Heart left ventricle (tissue), 16 donors: ENCODE measurements at places on chromosomes 1 and 21. TPM values are rescaled to one million over a fixed set of nuclear protein-coding genes. Genes with fewer than 3 reads are reported as not detected.
A peak's percentile ranks its signal among the peaks of the same experiment; 100 is the strongest.

DNA sequence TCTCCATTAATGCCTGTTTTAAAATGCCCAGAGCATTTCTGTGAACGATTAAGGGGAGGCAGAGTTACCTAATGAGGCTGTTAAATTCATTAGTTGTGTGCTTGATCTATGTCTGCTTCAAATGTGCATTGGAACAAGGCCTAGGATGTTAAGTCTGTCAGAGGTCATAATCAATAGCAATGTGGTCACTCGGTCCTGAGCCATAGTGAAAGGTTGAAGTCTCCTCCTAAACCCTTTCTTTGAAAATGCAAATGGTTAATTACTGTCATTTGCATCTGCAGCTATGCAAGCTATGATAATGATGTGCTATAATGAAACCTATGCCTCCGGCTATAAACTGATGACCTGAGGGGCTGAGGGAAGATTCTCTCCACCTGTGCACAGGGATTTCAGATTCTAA, 114.2 kb upstream of the NR5A2 start:
- H3K4me1 ChIP-seq, result no peaks in the 10 kb centered on the region
- H3K27me3 ChIP-seq, result no peaks in the 10 kb centered on the region
- H3K36me3 ChIP-seq, result no peaks in the 10 kb centered on the region
- H3K4me3 ChIP-seq, result no peak overlapping the region

GRCh38 chr1:54798769-54799641, 2.1 kb downstream of the TTC22 start:
- H3K4me1 ChIP-seq, result peaks cover 5% of the 10 kb centered on the region
- no peaks in the 10 kb centered on the region for H3K36me3 ChIP-seq
- no peaks in the 10 kb centered on the region for H3K27me3 ChIP-seq

GRCh38 chr1:110438893-110439292, 12.1 kb upstream of the PROK1 start:
- no peak overlapping the region for H3K27ac ChIP-seq
- H3K4me1 ChIP-seq, result no peaks in the 10 kb centered on the region
- DNase-seq, result no peak
- no peak overlapping the region for H3K4me3 ChIP-seq
- H3K36me3 ChIP-seq, result no peaks in the 10 kb centered on the region

DNA sequence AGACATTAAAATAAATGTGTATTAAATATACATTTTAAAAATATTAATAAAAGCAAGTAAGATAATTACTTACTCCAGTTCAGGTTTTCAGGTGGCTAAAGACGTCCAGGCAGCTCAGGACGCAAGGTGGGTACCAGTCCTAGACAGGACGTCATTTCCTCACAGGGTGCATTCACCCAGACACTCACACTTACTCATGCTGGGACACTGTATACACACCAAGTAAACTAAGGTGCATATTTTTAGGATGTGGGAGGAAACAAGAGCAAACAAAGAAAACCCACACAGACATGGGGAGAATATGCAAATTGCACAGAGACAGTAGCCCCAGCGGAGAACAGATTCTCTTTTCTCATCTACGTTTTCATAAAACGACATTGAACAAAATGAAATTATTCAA, 457.9 kb downstream of the BRINP3 start:
- no peaks in the 10 kb centered on the region for H3K36me3 ChIP-seq
- DNase-seq, result no peak
- H3K27ac ChIP-seq, result no peak overlapping the region
- no peak overlapping the region for H3K4me3 ChIP-seq
- no peaks in the 10 kb centered on the region for H3K27me3 ChIP-seq

GRCh38 chr1:25148673-25149300, 83.5 kb downstream of the SYF2 start:
- H3K27me3 ChIP-seq, result peaks cover 19% of the 10 kb centered on the region
- H3K27ac ChIP-seq, result no peak overlapping the region
- no peaks in the 10 kb centered on the region for H3K4me1 ChIP-seq

DNA sequence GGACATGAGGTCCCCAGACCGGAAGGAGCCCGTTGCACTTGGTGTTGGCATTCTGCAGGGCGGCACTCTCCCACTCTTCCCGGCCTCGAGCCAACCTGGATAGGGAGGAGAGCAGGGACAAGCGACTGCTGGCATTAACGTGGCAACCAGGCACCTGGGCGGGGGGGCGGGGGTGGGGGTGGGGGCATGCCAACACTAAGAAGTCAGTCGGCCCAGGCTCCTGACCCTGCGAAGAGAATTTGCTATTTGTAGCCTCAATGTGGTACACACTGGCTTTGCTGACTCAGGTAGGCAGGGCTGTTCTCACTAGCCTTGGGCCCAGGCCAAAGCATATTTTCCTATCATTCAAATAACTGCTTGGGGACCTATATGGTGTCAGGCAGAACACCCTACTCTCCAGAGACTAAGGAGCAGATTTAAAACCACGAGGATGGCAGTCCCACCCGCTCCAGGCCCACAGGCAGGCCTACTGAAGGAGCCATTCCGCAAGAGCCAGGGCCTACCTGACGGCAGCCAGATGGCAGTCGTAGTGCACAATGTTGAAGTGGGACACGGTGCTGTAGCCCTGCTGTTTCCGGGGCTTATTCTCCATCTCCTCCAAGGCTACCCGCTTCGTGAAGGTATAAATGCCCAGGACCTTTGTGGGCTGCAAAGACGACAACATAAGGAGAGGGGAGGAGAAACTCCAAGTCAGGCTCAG, 123.7 kb downstream of the UBR4 start:
- H3K27me3 ChIP-seq, result no peaks in the 10 kb centered on the region
- peaks cover 100% of the 10 kb centered on the region for H3K36me3 ChIP-seq
- H3K4me3 ChIP-seq, result no peak overlapping the region
- H3K4me1 ChIP-seq, result peaks cover 18% of the 10 kb centered on the region
- peak; percentile 76 for DNase-seq
- H3K27ac ChIP-seq, result no peak overlapping the region

DNA sequence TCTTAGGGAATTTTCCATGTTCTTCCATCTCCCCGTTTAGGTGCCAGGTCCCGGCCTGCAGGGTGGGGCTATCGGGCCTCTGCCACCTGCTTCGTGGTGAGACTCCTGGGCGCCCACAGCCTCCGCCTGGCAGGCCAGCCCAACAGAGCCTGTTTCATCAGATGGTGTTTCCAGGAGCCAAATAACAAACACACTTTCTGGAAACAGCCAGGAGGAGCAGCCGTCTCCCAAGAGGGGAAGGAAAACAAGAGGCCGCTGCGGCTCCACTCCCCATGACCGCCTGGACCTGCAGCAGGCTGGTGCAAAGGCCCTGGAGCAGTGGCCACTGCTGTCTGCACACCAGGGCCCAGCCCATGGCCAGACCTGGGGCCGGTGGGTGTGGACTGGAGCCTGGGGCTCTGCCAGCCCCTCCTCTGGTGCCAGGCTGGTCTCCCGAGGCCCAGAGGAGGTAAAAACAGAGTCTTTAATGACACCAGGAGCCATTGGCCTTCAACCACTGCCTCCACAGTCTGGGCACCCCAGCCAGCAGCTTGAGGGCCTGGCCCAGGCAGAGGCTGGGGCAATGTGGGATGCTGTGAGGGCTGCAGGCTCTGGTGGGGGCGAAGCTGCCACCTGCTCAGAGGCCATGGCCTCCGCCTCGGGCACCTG, 55.0 kb downstream of the SLX9 start:
- H3K4me3 ChIP-seq, result no peak overlapping the region
- peaks cover 14% of the 10 kb centered on the region for H3K4me1 ChIP-seq
- no peak overlapping the region for H3K27ac ChIP-seq
- no peak for DNase-seq
- H3K36me3 ChIP-seq, result no peaks in the 10 kb centered on the region
- H3K27me3 ChIP-seq, result no peaks in the 10 kb centered on the region

GRCh38 chr1:23593556-23594148, 34.4 kb upstream of the ID3 start:
- H3K4me3 ChIP-seq, result no peak overlapping the region
- no peak overlapping the region for H3K27ac ChIP-seq
- no peaks in the 10 kb centered on the region for H3K36me3 ChIP-seq
- H3K27me3 ChIP-seq, result no peaks in the 10 kb centered on the region
- DNase-seq, result no peak
- H3K4me1 ChIP-seq, result peaks cover 7% of the 10 kb centered on the region

DNA sequence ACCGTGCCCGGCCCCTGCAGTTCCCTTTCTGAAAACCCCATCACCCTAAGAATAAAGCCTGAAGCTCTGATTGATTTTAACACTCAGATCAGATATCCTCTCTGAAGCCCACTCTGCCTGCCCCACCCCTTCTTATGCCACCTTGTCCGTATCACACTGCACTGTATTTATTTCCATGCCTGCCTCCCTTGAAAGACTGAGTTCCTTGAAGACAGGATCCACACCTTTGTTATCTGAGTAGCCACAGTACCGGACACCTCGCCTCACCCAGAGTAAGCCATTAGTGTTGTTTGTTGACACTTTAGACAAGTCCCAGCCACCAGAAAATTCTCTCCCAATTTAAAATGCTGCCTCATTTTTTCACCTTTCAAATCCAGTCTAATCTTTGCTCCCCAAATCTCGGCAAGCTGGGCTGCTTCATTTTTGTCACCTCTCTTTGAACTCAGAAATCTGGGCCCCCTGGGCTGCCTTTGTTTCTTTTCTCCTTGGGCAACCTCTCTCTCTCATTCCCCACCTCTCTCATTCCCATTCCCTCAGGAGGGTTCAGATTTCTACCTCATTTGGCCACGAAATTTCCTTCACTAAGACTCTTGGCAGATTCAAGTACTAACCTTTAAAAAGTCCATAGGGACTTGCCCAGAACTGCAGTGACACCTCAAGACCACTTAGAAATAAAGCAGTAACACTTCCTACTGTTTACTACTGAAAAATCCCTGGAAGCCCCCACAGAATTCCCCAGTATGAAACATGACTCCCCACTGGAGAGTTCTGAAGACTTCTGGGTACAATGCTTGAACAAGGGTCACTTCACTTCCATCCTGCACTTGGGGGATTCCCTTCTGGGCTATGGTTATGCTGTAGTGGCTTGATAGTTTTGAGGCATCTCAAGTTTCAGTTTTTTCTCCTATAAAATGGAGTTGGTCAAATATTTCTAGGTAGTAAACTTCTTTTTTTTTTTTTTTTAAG, 8.7 kb upstream of the PPP1R15B start:
- peaks cover 8% of the 10 kb centered on the region for H3K4me1 ChIP-seq
- peaks cover 43% of the 10 kb centered on the region for H3K36me3 ChIP-seq
- no peaks in the 10 kb centered on the region for H3K27me3 ChIP-seq
- no peak for DNase-seq
- no peak overlapping the region for H3K4me3 ChIP-seq
- H3K27ac ChIP-seq, result no peak overlapping the region

DNA sequence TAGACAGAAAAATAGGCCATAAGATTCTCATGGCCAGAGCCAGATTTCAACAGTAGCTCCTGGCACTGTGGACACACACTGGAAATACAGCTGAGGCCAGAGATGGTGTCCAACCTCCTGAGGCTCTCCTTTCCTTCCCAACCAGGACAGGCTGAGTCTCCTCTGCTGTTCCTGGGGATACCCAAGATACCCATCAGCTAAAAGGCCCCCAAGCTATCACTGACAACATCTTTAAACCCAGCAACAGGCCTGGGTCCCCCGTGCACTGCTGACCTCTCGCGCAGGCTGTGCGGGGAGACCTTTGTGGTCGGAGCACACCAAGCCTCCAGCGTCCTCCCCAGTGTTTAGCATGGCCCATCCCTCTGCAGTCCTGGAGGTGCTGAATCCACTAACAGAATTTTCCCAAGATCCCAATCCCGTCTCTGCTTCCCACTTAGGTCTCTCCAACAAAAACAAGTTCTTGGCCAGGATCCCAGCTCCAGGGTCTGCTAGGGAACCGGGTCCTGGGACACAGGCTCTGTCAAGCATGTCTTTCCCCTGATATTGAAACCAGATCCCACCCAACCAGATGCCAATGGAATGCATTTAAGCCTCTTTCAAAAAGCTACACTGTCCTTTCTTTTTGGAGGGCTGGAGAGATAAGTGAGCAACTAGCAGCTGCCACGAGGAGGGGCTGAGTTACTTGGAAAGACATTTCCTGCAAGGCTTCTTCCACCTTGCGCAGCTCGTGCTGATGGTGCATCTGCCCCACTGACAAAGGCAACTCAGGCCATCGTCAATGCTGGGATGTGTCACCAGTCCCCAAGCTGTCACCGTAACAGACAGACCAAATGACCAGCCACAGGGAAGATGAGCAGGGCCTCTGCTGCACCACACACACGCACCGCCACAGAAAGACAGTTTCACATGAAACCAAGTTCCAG, 73.2 kb downstream of the BCAR3 start:
- DNase-seq, result peak; percentile 78
- no peaks in the 10 kb centered on the region for H3K27me3 ChIP-seq

Gene KRTAP10-4
- not detected for total RNA-seq

Gene CASQ2
- total RNA-seq, result 700 TPM

Gene RNF207
- total RNA-seq, result 58.2 TPM

Gene FMO4
- 2.7 TPM for total RNA-seq
